ENCODE measurements at places on chromosomes 11 and 22.

DNA sequence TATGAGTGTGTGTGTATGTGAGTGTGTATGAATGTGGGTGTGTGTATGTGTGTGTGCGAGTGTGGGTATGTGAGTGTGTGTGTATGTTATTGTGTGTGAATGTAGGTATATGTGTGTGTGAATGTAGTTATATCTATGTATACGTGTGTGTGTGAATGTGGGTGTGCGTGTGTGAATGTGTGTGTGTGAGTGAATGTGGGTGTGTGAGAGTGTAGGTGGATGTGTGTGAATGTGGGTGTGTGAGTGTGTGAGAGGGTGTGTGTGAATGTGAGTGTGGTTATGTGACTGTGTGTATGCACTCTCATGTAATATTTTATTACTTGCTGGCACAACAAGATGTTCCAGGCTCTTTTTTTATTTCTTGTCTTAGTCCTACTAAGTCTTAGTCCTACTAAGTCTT, 513.4 kb upstream of the B3GAT1 start:
- DNase-seq = no peak

- no peak for DNase-seq
Observed at GRCh38 chr11:14902650-14903350, 10.8 kb upstream of the CYP2R1 start.

- peak; percentile 12 for DNase-seq
Observed at GRCh38 chr11:126743628-126744027, 256.9 kb downstream of the KIRREL3 start.

DNA sequence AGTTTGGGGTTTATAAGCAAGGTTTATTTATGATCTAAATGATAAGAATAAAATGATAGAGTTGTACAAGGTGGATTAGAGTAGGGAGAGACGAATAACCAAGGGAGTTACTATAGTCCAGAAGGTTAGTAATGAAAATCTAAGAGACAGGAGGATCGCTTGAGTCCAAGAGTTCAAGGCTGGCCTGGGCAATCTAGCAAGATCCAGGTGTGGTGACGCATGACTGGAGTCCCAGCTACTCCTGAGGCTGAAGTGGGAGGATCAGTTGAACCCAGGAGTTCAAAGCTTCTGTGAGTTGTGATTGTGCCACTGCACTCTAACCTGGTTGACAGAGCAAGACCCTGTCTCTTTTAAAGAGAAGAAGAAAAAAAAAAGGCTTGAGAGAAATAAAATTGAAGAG, 12.3 kb downstream of the HMGXB4 start:
- no peak for DNase-seq

DNA sequence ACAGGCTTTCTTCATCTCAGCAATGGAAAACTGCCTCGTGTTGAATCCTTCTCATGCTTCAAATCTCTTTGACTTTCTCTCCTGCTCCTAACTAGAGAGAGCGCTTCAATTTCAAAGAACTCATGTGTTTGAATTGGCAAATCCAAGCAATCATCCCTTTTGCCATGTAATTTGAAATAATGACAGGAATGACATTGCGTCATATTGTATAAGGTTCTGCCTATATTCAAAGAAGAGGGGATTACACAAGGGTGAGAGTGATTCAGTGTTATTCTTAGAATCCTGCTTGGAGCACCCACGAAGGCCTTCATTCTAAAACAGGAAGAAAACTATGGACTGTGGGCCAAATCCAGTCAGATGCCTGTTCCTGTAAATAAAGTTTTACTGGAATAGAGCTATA, 720.6 kb downstream of the JRKL start:
- no peak for DNase-seq

- DNase-seq = no peak
Observed at GRCh38 chr11:67408437-67409200, 4.7 kb downstream of the TBC1D10C start.

DNA sequence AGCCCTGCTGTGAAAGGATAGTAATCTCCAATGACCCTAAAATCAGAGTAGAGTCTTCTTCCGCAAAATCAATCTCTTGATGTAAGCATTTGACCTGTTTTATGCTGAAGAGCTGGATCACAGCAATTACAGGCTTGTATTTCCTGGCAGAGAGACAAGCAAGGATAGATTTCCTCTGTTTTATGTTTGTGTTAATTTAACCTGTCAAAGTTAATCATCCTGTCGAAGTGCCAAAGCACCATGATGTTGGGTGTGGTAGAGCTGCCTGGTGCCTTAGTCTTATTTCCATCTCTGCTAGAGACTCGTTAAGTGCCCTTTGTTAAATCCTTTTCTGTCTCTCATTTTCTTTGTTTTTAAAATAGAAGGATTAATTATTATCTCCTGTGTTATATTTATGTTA, 248.1 kb downstream of the CNTN5 start:
- peak; percentile 83 for DNase-seq

GRCh38 chr11:75594211-75594610, 32.2 kb downstream of the SERPINH1 start:
- no peak for DNase-seq

DNA sequence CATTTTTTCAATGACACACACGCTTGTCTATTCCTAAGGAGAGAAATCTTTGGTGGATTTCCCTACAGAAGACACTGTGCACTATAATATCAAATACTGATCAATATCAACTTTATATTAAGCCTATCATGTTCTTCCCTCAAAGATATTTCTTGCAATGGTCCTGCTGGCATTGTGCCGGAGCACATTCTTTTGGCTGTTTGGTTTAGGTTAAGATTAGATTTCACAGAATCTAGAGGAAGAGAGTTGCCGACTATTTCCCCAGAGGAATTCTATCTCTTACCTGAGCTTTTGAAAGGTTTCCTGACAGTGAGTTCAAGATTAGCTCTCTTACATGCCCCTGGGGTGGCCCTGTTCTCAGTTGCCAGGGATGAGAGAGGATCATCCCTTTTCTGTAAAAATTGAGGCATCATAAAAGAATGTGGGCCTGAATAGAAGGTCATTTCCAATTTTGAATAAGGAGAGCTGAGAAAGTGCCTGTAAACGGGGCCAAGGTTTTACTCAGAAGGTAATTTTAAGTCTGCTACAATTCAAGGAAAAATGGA, 180.6 kb upstream of the ARHGAP20 start:
- DNase-seq = no peak

GRCh38 chr11:115396533-115396932, 107.7 kb downstream of the CADM1 start:
- no peak for DNase-seq

GRCh38 chr11:75869661-75870455, 54.8 kb downstream of the UVRAG start:
- DNase-seq = no peak

DNA sequence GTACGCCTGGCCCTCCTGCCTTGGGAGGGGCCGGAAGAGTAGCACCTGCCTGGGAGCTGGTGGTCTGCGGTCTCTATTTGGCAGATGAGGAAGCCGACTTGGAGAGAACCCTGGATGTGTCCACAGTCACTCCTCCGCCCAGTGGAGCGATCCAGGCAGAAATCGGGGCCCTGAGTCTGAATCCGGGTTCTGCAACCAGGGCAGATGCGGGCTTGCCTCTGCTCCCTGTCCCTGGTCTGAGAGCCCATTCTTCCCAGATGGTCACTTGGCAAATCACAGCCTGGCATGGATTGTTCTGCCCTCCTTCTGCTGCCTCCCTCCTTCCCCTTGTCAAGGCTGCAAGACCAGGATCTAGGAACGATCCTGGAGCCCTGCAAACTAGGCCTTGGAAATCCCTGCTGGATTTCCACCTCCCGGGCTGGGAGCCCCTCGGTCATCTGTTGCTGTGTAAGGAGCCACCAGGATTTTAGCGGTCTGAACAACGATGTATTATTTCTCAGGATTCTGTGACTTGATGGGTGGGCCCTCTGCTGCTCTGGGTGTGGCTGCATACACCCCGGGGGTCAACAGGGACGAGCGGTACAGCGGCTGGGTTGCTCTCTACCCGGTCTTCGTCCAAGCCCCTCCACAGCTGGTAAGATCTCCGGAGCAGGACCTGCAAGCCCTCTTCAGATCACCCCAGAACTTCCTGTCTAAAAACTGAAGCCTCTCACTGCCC, 2.0 kb upstream of the ASCL2 start:
- no peak for DNase-seq

Data from NCI-H146 (cell line).